Stimulated activated CD8-positive, alpha-beta memory T cell treated with anti-CD3 and anti-CD28 coated beads, Interleukin-2, amount 100 ng/mL, for 1 hour (primary cell): ENCODE measurements at places on chromosomes 2 and 18.
A peak's percentile ranks its signal among the peaks of the same experiment; 100 is the strongest.

- DNase-seq = peak; percentile 78
These were observed 2.3 kb upstream of the NR4A2 start for GRCh38 chr2:156334496-156335478.

- DNase-seq = no peak
These were observed 229.3 kb upstream of the TRIB2 start for GRCh38 chr2:12487253-12488004.

- no peak for DNase-seq
These were observed 1.4 kb upstream of the ZFAND2B start for GRCh38 chr2:219205165-219205538.

DNA sequence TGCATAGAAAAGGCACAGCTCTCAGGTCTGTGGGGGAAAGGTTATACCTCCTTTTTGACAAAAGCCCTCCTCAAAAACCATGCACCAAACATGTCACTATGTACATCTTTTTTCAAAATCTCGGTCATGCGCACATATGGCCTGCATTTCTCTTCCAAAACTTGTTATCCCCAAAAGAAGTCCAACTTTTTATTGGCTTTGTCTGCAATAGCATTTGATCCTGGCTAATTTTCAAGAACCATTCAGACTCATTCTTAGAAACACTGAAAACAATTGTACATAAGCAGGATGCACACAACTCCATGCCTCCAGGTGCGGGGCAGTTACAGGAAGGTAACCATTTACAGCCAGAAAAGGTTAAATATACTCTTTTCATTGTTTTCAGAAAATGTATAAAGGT is 21.9 kb downstream of the SERTAD2 start:
- DNase-seq = no peak

GRCh38 chr2:112706170-112706664 is 14.6 kb upstream of the NT5DC4 start:
- DNase-seq = no peak

DNA sequence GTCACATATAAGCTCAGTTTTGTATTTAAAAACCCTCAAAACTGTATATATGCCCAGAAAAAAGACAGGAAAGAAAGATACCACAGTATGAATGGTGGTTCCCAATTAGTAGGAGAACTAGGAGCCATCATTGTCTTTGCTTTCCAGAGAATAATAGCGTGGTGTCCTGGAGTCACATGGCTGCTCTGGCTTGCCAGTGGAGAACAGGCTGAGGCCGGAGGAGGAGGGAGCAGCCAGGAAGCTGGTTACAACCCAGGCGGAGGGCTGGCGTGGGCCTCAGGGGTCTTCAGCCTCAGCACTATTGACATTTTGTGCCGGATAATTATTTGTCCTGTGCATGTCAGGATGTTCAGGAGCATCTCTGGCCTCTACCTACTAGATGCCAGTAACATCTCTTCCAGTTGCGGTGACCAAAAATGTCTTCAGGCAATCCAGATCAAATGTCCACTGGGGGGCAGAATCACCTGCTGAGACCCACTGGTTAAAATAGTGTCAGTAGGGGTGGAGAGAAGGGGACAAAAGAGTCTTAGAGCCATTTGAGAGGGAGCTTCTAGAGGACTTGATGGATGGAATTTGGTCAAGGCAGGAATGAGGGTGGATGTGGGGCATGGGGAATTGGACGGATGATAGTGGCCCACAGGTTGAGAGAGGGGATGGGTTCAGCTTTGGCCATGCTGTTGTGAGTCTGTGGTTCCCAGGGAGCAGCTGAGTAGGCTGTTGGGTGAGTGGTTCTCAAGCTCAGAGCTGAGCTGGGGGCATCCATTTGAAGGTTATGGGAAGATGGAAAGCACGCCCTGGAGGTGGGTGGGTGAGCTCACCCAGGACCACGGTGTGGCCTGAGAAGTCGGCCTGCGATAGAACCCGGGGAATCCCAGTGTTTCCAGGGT is 144.9 kb downstream of the AGAP1 start:
- DNase-seq = no peak
